CD4-positive, alpha-beta T cell treated with Interleukin-10 for 1 hour (primary cell): ENCODE measurements at places on chromosomes 6 and 20.
A peak's percentile ranks its signal among the peaks of the same experiment; 100 is the strongest.

DNA sequence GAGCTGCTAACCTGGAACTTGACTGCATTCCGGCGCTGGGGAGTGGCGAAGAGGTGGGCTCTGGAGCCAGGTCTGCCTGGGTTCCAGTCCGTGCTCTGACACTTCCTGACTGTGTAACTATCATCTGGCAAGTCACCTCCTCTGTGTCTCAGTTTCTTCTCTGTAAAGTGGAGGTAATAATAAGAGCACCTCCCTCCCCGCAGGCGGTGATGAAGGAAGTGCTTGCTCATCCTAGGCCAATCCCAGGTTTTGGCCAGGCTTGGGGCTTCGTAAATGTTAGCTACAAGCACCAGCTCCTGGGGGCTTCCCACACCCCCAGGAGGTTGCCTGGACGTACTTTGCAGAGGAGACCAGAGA, 32.8 kb downstream of the SNAI1 start:
- DNase-seq: no peak

GRCh38 chr6:117976030-117976651, 69.1 kb downstream of the SLC35F1 start:
- peak; percentile 53 for DNase-seq

DNA sequence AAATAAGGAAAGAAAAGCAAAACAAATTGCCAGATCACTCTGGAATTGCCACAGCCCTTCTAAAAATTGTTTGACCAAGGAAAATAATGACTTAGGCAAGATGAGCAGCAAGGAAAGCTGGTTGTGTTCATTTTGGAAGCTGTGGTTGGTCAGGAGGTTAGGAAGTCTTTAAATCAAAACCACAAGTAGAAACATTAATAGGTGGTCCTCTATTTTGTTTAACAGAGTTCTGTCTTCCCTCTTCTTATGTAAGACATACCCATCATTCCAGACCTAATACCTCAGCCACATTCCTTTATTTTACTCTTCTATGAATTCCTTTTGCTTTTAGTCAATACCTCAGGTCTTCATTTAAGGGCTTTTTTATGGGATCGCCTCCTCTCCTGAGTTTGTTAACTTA, 422.2 kb upstream of the PLCB4 start:
- no peak for DNase-seq

DNA sequence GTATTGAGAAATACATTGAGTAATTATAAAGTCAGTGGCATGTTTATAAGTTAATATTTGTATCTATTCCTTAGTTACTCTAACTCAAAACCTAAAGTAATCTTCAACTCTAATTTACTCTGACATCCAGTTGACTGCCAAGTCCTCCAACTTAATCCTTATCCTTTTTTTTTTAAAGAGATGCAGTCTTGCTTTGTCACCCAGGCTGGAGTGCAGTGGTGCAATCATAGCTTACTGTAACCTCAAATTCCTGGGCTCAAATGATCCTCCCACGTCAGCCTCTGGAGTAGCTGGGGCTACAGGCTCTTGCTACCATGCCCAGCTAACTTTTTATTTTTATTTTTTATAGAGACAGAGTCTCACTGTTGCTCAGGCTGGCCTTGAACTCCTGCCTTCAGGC, 24.4 kb downstream of the PTPN1 start:
- DNase-seq: no peak

- peak; percentile 42 for DNase-seq
Measured at GRCh38 chr6:31272836-31273626, 1.1 kb upstream of the HLA-C start.

- DNase-seq: no peak
Measured at GRCh38 chr6:7579851-7580250, 10.1 kb upstream of the SNRNP48 start.

- DNase-seq: no peak
Measured at GRCh38 chr20:39800548-39800947, 838.4 kb downstream of the DHX35 start.

- no peak for DNase-seq
Measured at GRCh38 chr6:109793792-109794191, 102.7 kb downstream of the FIG4 start.

GRCh38 chr6:30002871-30003270, 58.2 kb upstream of the POLR1H start:
- DNase-seq: no peak

DNA sequence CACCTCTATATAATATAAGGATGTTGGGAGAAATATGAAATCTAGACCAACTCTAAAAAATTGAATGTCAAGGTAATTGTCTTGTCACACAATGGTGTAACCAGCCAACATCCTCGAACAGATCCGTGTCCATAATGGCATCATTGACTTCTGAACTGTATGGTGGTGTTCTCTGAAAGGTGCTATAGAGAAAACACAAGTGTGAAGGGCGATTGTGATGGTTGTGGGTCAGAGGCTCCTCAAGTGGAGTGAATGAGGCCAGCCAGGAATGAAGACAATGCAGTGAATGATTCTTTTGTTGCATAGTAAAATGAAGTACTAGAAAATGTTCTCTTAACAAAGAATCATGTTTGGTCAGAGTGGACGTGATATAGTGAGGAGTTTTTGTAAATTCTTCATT, 58.3 kb downstream of the CARMIL1 start:
- DNase-seq: no peak

- DNase-seq: no peak
Measured at GRCh38 chr6:106574741-106575458, 54.4 kb downstream of the RTN4IP1 start.

GRCh38 chr6:163183806-163184205, 230.7 kb upstream of the QKI start:
- no peak for DNase-seq

DNA sequence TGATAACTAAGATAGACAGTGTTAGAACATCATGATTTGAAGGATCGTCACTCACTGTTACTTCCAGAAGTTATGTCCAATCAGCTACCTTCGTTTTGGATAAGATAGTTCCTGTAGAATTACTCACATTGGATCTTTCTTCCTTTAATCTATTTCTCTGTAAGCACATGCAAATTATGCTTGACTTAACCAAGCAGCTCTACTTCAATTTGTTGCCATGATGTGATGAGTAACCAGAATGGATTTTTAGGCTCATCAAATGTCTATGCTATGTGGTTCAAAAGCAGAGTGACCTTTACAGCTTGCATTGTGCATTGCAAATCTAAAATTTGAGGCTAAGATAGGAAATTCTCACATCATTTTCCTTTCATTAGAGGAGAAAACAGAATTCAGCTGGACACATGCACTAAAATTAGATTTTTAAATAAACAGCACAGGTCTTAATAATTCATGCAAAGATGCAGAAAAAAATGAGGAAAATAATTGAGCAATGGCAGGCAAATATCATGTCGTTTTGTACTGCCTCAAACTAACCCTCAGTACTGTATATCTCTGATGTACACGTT, 76.7 kb upstream of the ZFP64 start:
- no peak for DNase-seq

GRCh38 chr6:42629845-42630244, 66.0 kb downstream of the UBR2 start:
- no peak for DNase-seq

DNA sequence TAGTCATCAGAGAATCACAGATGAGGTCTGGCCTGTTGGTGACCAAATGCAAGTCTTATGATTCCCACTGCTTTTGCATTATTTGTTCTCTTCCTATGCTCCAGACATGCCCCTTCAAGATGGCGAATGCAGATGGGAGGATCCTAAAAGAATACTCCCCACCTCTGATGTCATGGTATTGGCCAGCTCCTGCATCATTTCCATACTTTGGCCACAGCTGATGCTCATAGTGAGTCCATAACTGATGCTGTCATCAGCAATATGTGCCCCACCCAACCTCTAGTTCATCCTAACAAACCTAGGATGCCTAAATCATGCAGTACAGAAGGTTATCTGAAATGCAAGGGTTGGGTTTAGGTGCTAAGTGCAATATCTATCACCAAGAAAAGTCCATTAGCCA, 5.4 kb upstream of the WFDC9 start:
- no peak for DNase-seq

DNA sequence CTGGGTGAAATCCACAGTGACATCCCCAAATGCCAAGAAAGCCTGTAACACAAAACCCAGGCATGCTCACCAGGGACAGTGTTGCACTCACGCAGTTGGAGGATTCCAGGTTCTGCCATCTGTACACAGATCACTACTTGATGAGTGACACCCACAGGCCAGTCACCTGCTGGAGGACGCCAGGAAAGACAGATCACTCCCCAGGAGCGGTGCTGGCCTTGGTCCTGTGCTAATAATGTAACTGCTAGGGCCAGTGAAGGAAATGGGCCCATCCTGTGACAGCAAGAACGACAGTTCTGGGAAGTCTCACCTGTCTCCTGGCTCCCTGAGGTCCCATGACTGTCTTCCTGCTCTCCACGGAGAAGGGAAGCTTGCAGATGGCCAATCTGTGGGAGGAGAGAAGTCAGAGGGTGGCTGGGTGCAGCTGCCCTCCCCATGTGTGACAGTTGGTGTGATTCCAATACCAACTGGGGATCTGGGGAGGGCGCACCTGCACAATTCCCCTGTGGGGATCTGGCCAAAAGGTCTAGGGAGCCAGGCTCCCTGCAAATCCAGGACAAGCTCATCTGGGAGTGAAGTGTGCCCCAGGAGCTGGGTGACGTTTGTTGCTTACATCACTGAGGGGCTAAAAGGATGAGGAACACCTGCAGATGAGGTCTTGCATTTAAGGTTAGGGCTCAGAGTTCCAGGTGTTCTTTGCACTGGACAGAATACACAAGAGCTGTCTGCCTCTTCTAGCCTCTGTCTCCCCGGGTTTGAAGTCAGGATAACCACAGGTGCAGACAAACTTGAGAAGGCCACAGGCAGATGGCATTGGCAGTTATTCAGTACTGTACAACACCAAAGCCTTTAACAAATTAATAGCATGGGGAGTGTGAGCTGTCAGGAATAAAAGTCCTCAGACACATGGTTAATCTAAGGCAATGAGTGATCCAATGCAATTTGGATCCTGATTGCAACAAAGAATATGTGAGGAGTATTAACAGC, 10.3 kb downstream of the ZNF337 start:
- no peak for DNase-seq

DNA sequence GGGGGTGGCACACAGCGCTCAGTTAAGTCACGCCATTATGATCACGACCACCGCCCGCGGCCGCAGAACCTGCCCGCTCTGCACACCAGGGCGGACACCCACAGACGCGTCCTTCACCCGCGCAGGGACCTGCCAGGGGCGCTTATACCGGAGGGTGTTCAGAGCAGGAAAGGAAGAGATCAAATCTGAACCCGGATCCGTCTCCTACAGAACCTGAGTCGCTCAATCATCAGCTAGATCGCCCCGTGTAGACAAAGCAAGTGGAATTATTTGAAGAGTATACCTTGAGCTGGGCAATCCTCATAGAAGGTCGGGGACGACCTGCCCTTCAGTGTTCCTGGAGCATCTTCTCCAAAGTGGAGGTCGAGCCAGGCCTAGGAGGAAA, 14.4 kb upstream of the ZNF217 start:
- DNase-seq: no peak

DNA sequence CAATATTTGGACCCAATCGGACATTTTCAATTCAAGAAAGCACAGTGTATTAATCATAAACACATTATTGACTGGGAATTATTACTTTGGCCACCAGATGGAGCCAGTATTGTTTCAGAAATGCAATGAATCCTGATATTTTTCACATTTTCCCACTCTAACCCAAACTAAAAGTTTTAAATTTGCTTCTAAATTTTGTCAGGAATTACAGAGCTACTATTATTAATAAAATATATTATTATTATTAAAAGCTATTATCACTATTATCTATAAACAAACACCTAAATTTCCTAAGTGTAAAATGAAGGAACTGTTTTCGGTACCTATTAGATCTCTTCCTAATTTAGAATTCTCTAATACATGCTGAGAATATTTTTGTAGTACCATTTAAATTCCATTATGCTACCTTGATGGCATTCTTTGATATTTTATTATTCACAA, 245.3 kb downstream of the OGFRL1 start:
- no peak for DNase-seq

- no peak for DNase-seq
Measured at GRCh38 chr6:159807150-159807858, 7.2 kb downstream of the PNLDC1 start.

- DNase-seq: no peak
Measured at GRCh38 chr20:51738877-51739447, 29.2 kb downstream of the ATP9A start.

- DNase-seq: no peak
Measured at GRCh38 chr6:338815-339262, 46.6 kb downstream of the DUSP22 start.

DNA sequence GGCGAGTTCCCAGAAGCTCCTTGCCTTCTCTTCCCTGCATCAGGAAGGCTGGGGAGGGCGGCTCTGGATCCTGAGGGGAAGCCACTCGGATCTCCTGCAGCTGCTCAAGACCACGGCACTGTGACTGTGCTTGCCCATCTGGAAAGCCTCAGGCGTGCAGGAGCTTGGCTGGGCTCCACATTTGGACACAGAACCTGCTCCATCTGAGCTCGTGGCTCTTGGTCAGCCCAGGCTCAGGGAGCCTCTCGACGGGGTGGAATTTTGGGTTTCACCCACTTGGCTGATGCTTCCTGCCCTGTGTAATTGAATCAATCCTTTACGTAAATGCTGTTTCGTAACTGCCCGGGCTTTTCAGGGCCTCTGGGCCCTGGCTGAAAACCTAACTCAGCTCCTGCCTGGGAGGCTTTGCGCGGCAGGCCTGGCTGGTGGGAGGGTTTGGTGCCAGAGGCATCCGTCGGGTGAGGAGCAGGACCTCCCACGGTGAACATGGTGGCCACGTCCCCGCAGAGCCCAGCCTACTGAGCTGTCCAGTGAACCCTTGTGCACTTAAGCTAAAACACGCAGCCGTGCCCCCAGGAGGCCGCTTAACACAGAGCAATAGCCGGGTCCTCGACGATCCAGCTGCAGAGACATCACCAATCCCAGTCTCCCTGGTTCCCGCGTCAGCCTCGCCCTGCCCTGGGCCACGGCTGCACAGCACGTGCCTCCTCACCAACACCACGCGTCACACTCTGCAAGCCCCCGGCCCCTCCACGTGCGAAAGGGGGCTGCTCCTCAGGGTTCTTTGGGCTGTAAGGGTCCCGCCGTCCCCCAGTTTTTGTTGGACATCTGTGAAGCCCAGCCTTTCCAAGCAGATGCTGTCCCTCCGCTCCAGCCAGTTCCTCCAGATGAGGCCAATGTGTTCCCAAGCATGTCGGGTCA, 241.0 kb downstream of the DLL1 start:
- no peak for DNase-seq

GRCh38 chr20:48759631-48760245, 68.1 kb downstream of the PREX1 start:
- no peak for DNase-seq

DNA sequence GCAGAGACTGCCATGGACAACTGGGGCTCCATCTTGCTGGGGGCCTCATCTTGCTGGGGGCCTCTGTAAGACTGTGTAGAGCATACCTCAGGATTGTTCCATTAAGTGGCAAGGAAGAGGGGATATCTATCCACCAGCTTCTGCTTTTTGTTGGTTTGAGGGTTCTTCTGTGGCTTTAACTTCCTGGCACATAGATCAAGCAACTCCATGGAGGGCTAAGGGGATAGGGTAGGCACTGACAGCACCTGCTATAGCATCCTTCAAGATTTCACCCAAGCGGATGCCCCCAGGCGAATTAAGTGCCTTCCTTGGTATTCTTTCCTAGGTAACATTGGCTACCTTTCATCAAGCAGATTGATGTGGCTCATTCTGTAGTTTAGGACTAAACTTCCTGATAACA, 3.8 kb upstream of the LRRN4 start:
- DNase-seq: no peak

- DNase-seq: no peak
Measured at GRCh38 chr6:27759930-27760329, 152.3 kb downstream of the OR2B2 start.

GRCh38 chr6:13285705-13286104, 42.6 kb downstream of the TBC1D7 start:
- no peak for DNase-seq

GRCh38 chr20:57023007-57023406, 243.4 kb downstream of the BMP7 start:
- DNase-seq: no peak
